Body of pancreas (tissue), 4 donors: ENCODE measurements at places on chromosomes 7 and 10. TPM values are rescaled to one million over a fixed set of nuclear protein-coding genes. Genes with fewer than 3 reads are reported as not detected.

- no peak for DNase-seq
Observed at GRCh38 chr10:80582286-80582960, 44.7 kb downstream of the SH2D4B start.

DNA sequence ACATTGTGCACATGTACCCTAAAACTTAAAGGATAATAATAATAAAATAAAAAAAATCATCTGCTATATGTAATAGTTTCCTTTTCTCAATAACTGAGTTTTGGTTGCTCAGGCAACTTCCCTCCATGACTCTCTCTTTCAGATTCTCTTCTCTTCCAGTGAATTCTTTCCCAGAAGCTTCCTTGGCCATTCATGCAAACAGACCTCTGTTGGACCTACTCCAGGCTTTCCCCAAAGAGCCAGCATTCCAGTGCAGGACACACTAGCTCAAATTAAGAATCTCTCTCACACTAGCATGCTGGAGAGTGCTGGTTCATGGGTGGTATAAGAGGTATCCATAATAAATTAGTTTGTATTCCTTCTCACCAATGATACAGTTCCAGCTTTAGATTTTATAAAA lies 31.0 kb upstream of the ZEB1 start:
- no peak for DNase-seq

PTER gene
- 6.3 TPM for total RNA-seq

OR2A7 gene
- 14.5 TPM for total RNA-seq

- DNase-seq, result no peak
Observed at GRCh38 chr7:119343289-119343688, 929.7 kb upstream of the KCND2 start.

- DNase-seq, result no peak
Observed at GRCh38 chr10:113113918-113114317, 163.9 kb downstream of the TCF7L2 start.

GJD4 gene
- not detected for total RNA-seq

KCND2 gene
- 0.66 TPM for total RNA-seq

DNA sequence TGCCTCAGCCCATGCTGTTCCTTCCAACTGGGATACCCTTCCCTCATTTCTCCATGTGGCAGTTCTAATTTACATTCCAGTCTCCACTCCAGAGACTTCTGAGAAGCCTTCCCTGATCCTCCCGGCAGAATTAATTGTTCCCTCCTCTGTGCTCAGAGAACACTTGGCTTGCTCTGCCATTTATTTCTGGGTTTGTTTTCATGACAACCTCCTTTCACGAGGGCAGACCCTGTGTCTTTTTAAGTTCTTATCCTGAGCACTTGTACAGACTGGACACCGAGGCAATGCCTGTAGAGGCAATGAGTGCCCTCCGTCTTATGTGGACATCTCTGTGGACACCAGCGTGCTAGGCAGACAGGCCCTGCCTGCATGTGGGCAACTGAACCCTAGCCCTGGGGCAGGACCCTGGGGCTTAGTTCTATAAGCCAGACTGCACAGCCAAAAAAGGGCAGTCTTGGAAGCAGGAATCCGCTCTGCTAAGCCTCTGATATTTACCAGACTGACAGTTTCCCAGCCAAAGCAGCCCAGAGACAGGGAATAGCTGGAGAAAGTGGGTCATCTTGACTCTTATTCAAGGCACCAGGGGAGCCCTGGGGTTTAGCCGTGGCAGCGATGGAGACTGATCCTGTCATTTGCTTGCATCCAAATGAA lies 474.0 kb downstream of the RPS24 start:
- no peak for DNase-seq

TSPAN15 gene
- 20.0 TPM for total RNA-seq

GRCh38 chr10:119415536-119416503 lies 126.7 kb downstream of the RGS10 start:
- DNase-seq, result no peak

DNA sequence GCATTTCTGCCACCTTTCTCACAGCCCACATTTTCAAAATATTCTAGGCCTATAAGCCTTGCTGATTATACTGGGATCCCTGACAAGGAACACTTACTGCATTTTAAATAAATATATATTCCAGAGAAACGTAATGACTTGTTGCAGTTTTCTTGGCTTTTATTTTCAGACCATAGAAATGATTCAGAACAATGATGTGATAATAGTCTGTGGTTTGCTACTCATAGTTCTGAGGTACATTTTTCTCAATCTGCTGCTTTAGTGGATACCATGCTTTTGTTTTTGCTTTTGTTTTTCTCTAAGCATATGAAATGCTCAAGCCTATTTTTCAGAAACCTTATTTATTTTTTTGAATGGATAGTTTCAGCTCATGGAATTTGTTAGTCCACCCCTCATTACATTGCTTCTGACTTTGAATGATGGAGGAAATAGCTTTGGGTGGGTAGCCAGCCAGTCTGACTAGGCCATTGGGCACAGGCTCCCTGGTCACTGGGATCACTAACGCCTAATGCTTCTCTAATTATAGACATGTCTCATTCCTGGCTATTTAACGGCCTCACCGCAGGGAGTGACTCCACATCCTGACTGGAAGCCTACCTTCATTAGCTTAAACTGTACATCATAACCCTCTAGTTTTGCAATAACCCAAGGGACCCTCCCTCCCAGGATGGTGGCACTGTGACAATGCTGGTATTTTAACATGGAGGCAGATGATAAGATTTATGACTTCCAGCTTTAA lies 66.1 kb downstream of the MBL2 start:
- no peak for DNase-seq

DNA sequence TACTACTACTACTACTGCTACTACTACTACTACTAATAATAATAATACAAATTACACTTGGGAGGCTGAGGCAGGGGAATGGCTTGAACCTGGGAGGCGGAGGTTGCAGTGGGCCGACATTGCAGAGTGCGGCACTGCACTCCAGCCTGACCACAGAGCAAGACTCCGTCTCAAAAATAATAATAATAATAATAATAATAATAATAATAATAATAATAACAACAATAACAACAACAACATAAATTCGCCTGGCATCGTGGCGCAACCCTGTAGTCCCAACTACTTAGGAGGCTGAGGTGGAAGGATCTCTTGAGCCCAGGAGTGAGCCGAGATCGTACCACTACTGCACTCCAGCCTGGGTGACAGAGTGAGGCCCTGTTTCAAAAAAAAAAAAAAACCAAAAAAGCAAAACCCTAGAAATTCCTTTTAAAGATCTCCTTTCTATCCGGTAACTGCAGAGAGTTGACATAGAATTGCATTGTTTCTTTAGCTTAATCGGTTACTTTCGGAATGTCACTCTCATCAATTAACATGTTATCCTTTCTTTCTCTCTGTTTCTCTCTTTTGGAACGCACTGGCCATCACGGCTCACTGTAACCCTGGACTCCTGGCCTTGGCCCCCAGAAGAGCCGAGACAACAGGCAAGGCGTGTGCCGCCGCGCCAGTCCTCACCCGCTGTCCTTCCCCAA lies 972 bp downstream of the PHYH start:
- DNase-seq, result no peak

AKR1C2 gene
- 5.6 TPM for total RNA-seq

DNA sequence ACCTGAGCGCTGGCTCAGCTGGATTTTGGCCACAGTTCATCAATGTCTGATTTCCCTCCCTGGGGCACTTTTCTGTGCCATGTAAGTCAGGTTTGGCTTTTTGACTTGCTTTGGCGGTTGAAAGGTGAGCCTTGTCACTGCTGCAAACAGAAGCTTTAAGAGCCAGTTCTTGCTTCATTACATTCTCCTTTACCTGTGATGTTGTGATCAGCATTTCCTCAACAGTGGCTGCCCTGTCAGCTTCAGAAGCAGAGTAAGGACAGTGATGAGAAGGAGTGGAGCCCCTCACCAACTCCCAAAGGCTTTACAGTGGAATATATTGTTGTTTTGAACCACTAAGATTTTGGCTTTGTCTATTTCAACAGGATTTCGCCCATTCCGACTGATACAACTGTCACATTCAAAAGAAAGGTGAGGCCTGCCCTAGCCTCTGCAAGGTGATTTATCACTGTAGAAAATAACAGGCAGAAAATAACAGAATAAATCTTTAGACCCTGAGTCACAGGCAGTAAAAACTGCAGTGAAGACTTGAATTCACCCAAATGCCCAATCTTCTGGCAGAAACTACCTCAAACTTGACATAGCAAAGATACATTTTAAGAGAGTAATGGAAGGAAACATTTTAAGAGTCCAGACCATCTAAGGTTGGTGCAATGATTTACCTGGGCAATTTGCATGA lies 13.3 kb upstream of the DKK1 start:
- DNase-seq, result no peak

ZNF804B gene
- total RNA-seq, result 4.9 TPM

DNA sequence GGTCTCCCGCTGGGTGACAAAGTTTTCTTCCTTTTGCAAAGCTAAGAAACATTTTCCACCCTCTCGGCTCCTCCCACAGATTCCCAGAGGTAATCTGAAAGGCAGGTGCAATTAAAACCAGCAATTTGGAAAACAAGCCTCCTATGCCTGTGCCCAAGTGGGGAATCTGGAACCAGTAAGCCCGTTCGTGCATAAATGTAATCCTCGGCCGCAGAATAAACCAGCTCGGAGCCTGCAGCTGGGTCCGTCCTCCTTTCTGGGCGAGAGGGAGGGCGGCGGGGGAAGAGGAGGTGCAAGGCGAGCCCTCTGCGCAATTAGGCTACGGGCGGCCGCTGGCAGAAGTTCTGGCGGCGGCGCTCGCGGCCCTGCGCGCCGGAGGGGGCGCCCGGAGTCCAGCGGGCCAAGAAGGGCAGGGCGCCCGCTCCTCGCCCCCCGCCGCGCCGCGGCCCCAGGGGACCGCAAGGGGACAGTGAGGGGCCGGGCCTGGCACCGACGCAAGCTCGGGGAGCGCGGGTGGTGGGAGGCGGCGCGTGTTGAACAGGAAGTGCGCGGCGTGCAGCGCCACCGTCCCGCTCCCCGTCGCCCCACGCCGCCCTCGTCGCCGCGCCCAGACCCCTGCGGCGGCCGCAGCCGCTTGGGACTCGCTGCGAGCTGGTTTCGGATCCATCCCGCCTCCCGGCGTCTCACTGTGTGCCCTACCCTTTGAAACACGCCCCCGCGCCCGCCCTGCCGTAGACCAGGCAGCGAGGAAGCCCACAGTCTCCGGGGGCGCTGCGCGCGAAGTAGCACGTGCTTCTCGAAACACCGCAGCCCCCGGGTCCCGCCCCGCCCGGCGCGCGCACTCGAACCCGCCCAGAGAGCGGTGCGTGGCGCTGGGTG lies at the start of gene PRKAG2:
TSS of gene PRKAG2 (minus strand) at position 217 of the 879 bp plus-strand sequence. CDS start 495 bp downstream, outside the sequence.
- DNase-seq, result peak; percentile 82

PAOX gene
- 9.6 TPM for total RNA-seq

GRCh38 chr7:100483090-100483721 lies 521 bp upstream of the NYAP1 start:
- peak; percentile 69 for DNase-seq

EN2 gene
- not detected for total RNA-seq

ZNF239 gene
- total RNA-seq, result 10.2 TPM

KLLN gene
- total RNA-seq, result 0.78 TPM

GRCh38 chr7:30797176-30798040 lies 26.2 kb downstream of the MINDY4 start:
- DNase-seq, result peak; percentile 27
